ENCODE measurements at places on chromosomes 16 and 17. TPM values are rescaled to one million over a fixed set of nuclear protein-coding genes. Genes with fewer than 3 reads are reported as not detected.

Gene CD300LB
- total RNA-seq = 0.07 TPM

Gene G6PC1
- total RNA-seq = not detected

Gene ACACA
- 40.7 TPM for total RNA-seq

Gene GRAP
- total RNA-seq = 1.2 TPM

Gene ADAT1
- 54.6 TPM for total RNA-seq

Gene ATP6V0A1
- total RNA-seq = 43.9 TPM

Gene TPPP3
- total RNA-seq = 0.46 TPM

Gene WFDC1
- 0.29 TPM for total RNA-seq

Gene GLTPD2
- not detected for total RNA-seq

Gene C17orf100
- total RNA-seq = 0.34 TPM

Gene TEX19
- not detected for total RNA-seq

Gene SLC2A4
- 0.38 TPM for total RNA-seq

Gene CTRB2
- total RNA-seq = not detected

Gene MAF
- total RNA-seq = 10.7 TPM

Gene AHSP
- not detected for total RNA-seq

Gene GPRC5B
- total RNA-seq = 14.0 TPM

Gene MSRB1
- 11.7 TPM for total RNA-seq

Gene GAS7
- total RNA-seq = 3.4 TPM

Gene SETD6
- total RNA-seq = 32.1 TPM

Gene STX1B
- 0.29 TPM for total RNA-seq

Gene CEMP1
- total RNA-seq = not detected

Gene MYH13
- not detected for total RNA-seq

Gene CTRB1
- total RNA-seq = not detected

Gene GRB7
- total RNA-seq = 21.2 TPM

Gene TBC1D3H
- total RNA-seq = not detected

Gene TEKT5
- 0.04 TPM for total RNA-seq

Gene C16orf89
- total RNA-seq = not detected

Gene SLC38A8
- total RNA-seq = not detected

Gene KRTAP4-5
- total RNA-seq = not detected

Gene HP
- not detected for total RNA-seq

Gene ZNF469
- 10.5 TPM for total RNA-seq

Gene GP2
- not detected for total RNA-seq

Gene GSDMA
- not detected for total RNA-seq

Gene PIK3R5
- total RNA-seq = 1.7 TPM

Gene HS3ST3B1
- 25.2 TPM for total RNA-seq

Gene NPB
- 1.9 TPM for total RNA-seq

Gene AANAT
- total RNA-seq = not detected

Gene ADCY9
- total RNA-seq = 12.0 TPM

Gene RPL13
- total RNA-seq = 11,644 TPM

Gene ARL4D
- 1.8 TPM for total RNA-seq

Gene WNK4
- total RNA-seq = 0.96 TPM

Gene CASKIN1
- total RNA-seq = 0.07 TPM

Gene CRHR1
- not detected for total RNA-seq

Gene USP43
- total RNA-seq = 12.0 TPM

Gene EVPLL
- 1.1 TPM for total RNA-seq

Gene ACBD4
- 8.2 TPM for total RNA-seq

Gene KRTAP3-1
- not detected for total RNA-seq

Gene ABCA5
- 5.5 TPM for total RNA-seq

Gene HS3ST6
- total RNA-seq = 0.89 TPM

Gene TOX3
- 7.9 TPM for total RNA-seq

Gene CCL22
- total RNA-seq = not detected

Gene CA4
- total RNA-seq = not detected

Gene GPR142
- not detected for total RNA-seq

Gene ZFPM1
- 3.7 TPM for total RNA-seq

Gene PRSS33
- not detected for total RNA-seq

Gene KRT36
- not detected for total RNA-seq

Gene TSPAN10
- 0.17 TPM for total RNA-seq

Gene KCNH4
- total RNA-seq = not detected

Gene IRF8
- 2.2 TPM for total RNA-seq

Gene MYO15A
- total RNA-seq = 0.21 TPM

Measured in kidney epithelial cell (primary cell).